AG09309 (cell line): ENCODE measurements at places on chromosomes 5 and 9.

DNA sequence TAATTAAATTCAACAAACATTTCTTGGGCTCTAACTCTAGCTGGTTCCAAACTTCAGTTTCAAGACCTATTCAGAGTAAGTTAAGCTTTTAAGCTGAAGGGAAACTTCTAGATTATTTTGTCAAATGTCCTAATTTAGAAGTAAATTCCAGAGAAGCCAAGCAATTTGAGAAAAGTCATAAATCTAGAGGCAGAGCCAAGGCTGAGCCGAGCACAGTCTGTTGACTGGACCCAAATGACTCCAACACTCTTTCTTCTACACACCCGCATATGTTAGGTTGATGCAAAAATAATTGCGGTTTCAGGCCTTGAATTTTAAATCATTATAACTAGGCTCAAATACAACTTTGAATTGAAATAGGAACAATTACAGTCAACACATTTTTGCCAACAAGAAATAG is 319.7 kb downstream of the NFIB start:
- DNase-seq = no peak

DNA sequence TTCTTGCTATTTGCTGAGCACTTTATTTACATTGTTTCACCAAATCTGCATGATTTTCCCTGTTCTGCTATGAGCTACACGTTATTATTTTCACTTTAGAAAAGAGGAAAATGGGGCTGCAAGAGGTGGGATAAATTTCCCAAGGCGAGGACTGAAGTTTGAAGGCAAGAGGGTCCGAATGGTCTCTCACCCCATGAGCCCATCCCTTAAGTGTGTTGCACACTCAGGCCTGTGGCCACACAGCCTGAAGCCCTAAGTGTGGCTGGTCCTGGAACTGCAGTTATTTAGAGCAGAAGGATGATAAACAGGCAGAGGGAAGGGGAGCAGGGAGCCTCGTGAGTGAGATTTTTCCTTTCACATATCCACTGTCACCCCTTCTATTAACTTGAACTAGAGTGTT is 7.8 kb downstream of the PDE8B start:
- DNase-seq = no peak

- no peak for DNase-seq
Observed at GRCh38 chr5:32859211-32859641, 148.1 kb downstream of the NPR3 start.

DNA sequence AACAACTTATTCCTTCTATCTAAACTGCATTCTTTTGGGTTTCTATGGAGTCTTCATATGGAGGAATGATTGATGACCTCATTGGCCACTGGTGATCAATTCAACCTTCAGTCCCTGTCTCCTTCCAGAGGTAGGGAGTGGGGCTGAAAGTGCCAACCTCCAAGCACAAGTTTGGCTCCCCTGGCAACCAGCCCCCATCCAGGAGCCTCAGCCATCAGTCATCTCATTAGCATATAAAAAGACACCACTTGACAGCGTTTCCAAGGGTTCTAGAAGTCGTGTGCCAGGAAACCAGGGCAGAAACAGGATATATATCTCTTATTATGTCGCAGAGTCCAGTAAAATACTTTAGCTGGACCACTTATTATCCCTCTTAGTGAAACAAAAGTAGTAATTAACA is 9.8 kb downstream of the SLC31A2 start:
- no peak for DNase-seq

GRCh38 chr5:142683881-142684505 is 1.9 kb downstream of the FGF1 start:
- DNase-seq = no peak

DNA sequence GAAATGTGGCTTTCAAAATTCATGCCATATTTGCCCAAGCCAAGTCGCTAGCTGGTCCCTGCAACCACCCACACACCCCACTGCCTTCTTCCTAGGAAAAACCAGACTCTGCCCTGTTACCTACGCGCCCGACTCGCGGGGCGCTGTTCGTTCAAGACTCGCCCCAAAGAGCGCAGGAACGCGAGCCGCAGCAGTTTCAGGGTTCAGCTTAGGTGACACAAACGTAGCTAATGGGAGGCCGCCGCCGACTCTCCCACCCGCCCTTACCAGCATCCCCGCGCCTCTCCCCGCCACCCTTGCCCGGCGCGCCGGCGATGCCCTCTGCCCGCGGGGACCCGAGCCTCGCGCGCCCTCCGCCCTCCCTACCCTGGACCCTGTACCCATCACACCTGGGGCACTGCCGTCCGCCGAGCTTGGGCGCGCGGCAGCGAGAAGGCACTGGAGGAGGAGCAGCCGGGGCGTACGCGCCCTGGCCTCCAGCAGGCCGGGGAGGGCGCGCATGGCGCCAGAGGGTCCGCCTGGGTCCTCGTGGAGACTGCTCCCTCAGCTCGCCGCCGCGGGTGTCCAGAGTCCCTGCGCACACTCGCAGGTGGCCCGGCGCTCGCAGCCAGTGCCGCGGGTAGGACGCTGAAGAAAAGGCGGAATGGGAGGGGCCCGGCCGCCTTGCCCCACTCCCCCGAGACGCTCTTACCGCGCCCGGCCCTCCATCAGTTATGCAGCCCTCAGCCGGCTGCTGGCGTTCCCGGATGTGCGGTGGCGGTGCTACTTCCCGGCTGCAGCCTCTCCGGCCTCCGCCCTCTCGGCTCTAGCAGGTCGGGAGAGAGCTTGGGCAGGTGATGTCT is at the start of gene EMB:
Gene EMB, minus strand, starts transcription at position 638 of the 842 bp plus-strand sequence. Its CDS starts 137 bp downstream, at position 501.
- DNase-seq = no peak

- no peak for DNase-seq
Observed at GRCh38 chr5:73940026-73940425, 314.0 kb downstream of the ARHGEF28 start.
